ENCODE measurements at places on chromosomes 4 and X.

DNA sequence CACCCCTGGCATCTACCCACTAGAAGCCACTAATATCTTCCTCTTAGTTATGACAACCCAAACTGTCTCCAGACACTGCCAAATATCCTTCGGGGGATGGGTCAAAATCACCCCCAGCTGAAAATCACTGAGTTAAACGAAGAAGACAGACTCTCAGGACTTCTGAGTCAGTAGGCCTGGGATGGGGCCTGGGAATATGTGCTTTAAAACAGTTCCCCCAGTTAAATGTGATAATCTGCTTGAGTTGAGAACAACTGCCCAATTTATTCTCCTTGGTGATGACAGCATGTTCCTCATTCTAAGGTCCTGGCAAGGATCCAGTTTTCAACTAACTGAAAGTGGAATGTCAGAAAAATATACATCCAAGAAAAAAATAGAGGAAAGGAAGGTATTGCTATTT, 52.4 kb downstream of the CBLL2 start:
- no peak for DNase-seq

GRCh38 chrX:97311066-97311778, 427.5 kb downstream of the RPA4 start:
- no peak for DNase-seq

DNA sequence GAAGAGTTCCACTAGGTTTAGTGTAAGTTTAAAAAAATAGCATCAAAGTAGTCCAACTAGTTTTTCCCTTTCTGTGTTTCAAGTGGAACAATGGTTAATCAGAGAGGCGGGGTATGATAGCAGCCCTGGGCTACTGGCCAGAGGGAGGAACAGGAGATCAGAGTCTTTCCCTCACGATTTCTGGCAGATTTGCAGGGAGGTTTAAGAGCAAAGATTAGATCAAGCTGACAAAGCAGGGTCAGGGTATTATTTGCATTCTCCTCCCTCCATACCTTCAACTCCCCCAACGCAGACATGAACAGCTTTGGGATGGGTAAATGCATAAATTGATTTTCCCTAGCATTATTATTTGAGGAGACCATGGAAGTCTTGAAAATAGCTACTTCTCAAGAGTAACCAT, 277.6 kb upstream of the DIAPH2 start:
- no peak for DNase-seq

DNA sequence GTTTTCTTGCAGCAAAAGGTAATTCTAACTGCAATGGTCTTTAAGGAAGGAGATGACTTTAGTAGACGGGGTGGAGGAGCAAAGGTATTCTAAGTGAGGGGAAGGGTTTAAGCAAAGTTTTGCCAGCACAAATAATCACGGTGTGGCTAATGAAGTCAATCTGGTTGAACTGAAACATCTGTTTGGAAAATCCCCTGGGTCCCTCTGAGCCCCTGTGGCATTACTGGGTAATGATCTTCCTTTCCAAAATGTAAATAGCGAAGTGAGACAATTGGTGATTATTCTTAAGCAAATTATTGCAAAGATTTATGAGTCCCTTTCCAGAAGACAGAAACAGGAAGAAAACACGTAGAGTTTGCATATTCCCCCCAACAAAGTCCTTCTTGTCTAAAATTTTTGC, 47.2 kb downstream of the FGFBP1 start:
- DNase-seq: no peak

GRCh38 chr4:23477905-23478304, 411.9 kb downstream of the PPARGC1A start:
- DNase-seq: no peak

- no peak for DNase-seq
These were observed 1.6 kb downstream of the RNF150 start for GRCh38 chr4:141131723-141132071.

DNA sequence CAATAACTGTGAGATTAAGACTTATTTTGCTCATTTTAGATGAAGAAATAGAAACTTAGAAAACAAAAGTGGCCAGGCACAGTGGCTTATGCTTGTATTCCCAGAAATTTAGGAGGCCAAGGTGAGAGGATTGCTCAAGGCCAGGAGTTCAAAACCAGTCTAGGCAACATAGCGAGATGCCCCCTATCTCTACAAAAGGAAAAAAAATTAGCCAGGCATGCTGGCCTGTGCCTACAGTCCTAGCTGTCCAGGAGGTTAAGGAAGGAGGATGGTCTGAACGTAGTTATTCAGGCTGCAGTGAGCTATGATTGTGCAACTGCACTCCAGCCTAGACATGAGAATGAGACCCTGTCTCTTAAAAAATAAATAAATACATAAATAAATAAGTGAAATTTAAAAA, 28.0 kb downstream of the APELA start:
- DNase-seq: no peak

DNA sequence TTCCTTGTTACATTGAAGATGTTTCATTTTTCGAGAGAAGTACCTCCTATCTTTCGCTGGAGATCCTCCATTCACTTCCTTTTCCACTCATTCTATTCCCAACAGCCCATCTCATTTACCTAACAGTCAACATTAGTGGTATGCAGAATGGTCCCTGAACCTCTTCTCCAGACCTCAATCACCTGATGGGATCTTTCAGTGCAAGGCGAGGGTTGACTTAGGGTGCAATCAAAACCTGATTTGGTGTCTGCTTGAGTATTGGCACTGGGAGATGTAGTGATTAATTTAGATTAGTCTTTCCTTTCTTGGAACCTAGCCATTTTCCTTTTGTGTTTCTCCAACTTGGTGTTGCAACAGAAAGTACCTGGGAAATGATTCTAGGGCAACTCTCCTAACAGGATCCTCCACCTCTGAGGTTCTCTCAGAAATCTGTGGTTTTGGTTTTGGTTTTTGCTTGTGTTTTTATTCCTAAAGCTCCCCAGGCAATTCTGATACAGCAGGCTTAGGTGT, 18.4 kb downstream of the DDX3X start:
- DNase-seq: no peak

DNA sequence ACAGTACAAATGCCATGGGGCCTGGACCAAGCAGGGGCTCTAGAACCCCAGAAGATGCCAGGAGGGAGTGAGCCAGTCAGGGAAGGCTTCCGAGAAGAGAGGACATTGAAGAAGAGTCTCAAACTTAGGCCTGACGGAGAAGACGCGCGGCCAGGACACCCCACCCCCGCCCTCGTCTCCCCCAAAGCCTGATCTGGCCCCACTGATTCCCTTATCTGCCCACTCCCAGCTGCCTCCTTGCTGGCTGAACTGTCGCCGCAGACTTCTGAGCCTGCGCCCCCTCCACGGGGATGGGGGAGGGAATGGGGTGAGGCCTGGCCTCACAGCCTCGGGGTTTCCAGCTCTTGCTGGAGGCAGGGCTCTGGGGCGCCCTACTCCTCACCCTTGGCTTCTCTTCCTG, 3.6 kb upstream of the GATA1 start:
- no peak for DNase-seq

- no peak for DNase-seq
These were observed 253.3 kb downstream of the CENPC start for GRCh38 chr4:67292045-67292444.

GRCh38 chrX:24097741-24098260, 43.0 kb downstream of the EIF2S3 start:
- no peak for DNase-seq

DNA sequence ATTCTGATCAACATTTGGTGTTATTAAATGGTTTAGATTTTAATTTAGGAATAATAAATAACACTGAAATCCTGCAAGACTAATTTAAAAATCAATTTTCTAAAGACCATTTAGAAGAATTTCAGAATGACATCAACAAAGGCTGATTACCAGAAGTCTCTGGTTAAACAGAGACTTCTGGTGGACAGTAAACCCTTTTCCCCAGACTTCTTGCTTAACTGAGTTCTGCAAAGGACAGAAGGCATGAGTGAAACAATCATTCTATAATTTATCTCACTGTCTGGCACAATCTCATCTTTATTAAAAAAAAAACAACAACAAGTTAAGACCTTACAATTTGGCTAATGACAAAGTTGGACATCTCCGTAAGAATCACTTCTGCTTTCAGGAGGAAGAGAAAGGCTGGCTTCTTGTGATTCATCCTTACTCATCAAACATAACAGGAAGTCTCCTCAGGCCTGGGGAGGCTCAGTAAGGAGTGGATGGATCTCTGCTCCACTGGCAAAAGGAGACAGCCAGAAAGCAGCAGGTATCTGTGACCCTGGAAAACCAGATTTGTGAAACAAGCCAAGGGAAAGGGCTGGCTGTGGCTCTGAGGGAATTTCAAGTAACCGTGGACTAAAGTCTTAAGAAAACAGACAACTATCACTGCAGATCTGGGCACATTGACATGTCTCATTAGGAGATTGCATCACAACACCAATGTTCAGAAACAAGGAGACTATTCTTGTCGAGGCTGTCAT, 908 bp upstream of the TLR6 start:
- DNase-seq: no peak

- DNase-seq: no peak
These were observed 104.0 kb downstream of the MAD2L1 start for GRCh38 chr4:119962631-119963030.

GRCh38 chrX:37746218-37746941, 33.5 kb upstream of the CYBB start:
- no peak for DNase-seq

- no peak for DNase-seq
These were observed 36.9 kb downstream of the ANKRD17 start for GRCh38 chr4:73221734-73222133.

DNA sequence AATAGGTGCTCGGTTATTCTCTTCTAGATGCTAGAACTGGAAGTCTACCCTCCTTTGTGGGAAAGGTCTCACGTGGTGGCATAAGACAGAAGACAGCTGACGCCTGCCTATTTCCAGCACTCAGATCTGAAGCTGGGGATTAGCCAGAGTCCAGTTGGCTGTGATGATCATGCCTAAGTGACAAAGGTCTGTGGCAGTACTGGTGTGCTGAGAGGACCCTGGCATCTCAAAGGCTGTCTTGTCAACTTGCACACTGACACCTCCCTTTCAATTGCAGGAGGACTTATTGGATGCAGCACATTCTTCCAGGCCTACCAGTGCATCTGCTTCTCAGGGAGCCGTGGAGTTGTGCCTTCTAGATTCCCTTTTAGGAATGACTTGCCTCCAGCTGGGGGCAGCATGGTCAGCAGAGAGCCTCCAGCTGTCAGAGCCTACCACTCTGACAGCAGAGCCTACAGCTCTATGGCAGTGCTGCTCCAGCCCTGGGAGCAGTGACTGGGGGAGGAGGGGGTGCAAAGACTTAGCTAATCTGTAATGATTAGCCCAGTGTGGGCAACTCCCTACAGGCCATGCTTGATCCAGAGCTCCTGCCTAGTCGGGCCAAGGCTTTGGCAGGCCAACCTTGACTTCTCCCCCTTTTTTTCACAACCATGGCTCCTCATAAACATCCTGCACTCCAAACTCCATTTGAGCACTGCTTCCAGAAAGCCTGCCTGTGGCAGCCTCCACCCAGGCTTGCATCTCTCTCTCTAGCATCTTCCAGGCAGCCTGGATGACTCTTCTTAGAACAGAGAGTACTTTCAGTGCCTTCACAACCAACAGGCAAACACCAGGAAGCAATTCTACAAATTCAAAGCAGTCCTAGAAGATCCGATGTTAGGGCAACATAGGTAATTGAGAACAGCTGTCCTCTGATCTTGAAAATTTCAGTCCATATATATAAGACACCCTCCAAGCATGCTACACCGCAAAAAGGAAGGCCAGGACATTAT, 13.8 kb upstream of the FGFBP2 start:
- no peak for DNase-seq

- no peak for DNase-seq
These were observed 123.6 kb downstream of the RBM47 start for GRCh38 chr4:40506066-40506465.

DNA sequence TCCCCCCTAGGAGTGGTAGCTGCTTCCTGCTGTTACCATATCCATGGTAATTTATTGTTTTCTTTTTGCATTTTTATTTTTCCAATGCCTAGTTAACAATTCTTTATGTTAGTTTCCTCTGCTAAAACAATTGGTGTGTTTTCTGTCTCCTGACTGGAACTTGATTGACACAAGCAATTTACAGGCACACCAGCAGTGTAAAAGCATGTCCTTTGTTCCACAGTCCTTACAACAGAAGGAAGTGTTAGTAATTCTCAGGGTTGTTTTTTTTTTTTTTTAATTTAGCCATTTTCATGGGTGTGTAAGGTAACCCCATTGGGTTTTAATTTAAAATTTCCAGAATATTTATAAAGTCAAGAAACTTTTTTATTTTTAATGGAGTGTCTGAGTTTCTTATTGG, 25.0 kb upstream of the TMLHE start:
- no peak for DNase-seq

- no peak for DNase-seq
These were observed 186.5 kb upstream of the FSTL5 start for GRCh38 chr4:162350331-162350730.

DNA sequence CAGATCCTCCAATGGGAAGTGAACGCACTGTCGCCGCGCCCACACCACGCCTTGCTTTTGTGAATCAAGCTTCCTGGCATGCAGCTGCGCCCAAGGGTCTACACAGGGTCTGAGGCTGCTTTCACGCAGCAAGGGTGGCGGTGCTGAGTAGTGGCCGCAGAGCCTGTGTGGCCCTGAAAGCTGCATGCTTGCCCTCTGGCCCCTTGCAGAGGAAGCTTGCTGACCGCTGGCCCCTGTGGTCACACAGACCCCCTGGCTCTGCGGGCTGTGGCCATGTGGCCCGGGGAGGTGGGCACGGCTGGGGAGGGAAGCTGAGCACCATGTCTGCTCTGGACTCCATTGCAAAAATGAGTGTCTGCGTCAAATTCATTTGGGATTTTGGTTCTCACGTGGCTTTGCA, 8.8 kb downstream of the DOK7 start:
- no peak for DNase-seq

- no peak for DNase-seq
These were observed 16.8 kb upstream of the AMOT start for GRCh38 chrX:112857478-112857878.

GRCh38 chr4:136281889-136282288, 1250.4 kb downstream of the PCDH18 start:
- DNase-seq: no peak

GRCh38 chrX:110082161-110082560, 79.2 kb downstream of the TMEM164 start:
- DNase-seq: no peak

GRCh38 chr4:54226404-54227255, 2.5 kb upstream of the PDGFRA start:
- DNase-seq: no peak

GRCh38 chrX:153885968-153886903, at the start of gene L1CAM:
Gene L1CAM (minus strand): TSS chrX:153886173. CDS start chrX:153875836, 10,337 bp downstream.
- DNase-seq: no peak

GRCh38 chr4:8472158-8472688, 31.6 kb downstream of the TRMT44 start:
- no peak for DNase-seq

- DNase-seq: no peak
These were observed 1841.8 kb downstream of the PCDH7 start for GRCh38 chr4:32562010-32562409.

DNA sequence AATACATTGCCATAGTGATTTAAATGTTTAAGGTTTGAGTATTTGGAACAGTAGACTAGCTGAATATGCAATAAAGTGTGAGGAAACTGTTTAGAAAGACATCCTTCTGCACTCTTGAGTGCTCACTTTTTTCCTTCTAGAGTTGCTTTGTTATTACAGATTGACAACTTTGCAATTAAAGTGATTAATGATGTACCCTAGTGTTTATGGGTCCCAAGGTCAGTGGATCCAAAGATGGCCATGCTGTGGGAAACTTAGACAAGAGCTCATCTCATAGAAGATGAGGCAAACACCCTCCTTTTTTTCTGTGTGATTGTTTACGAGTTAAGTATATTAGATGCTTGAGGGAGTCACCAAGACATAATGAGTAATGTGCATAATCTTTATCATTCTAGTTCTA, 118.8 kb downstream of the PDLIM5 start:
- no peak for DNase-seq

GRCh38 chrX:40174001-40174853, 76.5 kb upstream of the BCOR start:
- peak; percentile 45 for DNase-seq

- DNase-seq: no peak
These were observed 103.6 kb downstream of the UCHL1 start for GRCh38 chr4:41360214-41360920.
